NCI-H82 (cell line): ENCODE measurements at places on chromosomes 6 and 20.
A peak's percentile ranks its signal among the peaks of the same experiment; 100 is the strongest.

GRCh38 chr6:147285087-147285855, 81.1 kb downstream of the STXBP5 start:
- DNase-seq, result peak; percentile 51

DNA sequence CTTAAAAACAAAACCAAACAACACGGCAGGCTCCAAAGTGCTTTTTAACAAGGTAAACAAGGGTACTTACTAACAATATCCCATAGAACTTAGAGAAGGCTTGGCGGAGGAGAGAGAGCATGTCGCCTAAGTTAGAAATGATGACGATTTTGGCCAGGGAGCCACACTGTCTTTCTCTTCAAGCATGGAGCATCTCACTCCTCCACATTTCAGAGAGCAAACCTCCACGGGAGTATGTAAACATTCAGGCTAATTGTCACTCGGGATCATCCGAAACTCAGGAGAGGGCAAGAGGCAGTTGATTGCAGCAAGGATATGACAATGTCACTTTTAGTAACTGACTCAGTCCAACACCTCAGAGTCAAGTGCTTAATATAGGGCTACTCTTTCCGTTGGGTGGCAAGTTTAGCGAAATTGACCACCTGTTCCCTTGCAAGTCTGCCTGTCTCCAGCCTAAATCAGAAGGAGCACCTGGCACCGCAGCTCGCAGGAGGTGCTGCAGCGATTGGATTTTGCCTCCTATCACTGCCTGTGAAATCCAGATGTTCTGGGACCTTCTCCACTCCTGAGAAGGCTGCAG, 65.8 kb upstream of the RPS6KA2 start:
- DNase-seq, result no peak

- no peak for DNase-seq
Observed at GRCh38 chr20:34771680-34772081, 53.8 kb downstream of the NCOA6 start.

- no peak for DNase-seq
Observed at GRCh38 chr6:163820745-163821458, 406.4 kb downstream of the QKI start.

DNA sequence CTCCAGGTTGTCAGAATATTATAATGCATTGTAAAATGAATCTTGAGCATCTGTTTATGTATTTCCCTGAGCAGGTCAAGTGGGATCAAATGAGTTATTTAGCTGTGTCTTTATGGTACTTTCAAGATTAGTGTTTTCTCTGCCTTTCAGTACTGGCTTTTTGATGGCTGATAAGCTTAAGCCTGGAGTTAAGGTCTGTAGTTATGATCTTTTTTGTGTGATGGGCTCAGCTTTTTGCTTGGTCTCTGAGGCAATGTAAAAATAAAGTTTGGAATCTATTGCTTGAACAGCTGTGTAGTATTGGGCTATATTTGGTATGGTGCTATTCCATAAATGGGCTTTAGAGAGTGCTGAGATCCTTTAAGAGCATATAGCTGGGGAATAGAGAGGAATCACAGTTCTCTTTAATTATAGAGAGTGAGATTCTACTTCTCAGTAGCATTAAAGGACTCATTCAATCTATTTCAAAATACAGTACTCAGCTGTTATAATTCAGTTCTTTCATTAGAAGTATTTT, 40.7 kb downstream of the ZNF451 start:
- no peak for DNase-seq

DNA sequence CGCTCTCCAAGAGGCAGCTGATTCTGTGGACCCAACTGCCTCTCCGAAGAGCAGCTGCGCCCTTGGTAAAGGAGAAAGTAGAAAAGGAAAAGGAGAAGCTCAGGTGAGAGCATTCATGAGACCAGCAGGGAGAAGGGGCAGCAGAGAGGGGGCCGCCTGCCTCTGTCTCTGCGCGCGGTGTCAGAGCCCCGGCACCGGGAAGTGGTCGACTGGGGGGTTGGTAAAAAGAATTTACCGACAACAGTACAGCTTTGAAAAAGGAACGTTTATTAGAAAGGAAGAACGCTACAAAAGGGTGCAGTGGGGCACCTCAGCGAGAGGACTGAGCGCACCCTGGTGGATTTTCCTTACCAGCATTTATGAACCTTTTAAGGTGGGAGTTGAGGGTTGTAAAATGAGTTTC, 61.9 kb downstream of the GPR6 start:
- DNase-seq, result peak; percentile 73

GRCh38 chr6:19301980-19302379, 535.2 kb upstream of the ID4 start:
- DNase-seq, result peak; percentile 55

DNA sequence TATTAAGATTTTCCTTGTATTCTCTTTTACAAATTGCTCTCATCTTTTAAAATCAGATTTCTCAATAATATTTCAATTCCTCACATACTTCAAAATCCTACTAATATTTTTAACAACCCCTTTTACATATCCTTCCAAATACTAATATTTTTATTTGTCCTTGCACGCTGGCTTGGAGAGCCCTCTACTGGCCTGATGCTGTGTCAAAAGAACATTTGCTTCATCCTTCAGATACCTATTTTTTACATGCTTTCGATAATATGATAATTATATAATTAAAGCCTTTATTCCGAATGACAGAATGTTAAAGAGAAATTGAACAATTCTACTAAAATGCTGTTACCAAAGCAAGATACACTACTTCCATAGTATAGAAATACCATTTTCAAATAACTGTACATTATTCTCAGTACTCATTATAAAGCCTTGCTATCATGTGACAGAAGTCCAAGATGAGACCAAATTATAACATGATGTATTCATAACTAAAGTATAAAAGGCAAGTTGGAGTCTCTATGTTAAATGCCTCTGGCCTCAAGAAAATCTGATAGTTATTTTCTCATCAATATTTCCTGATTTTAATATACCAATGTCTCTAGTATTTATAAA, 39.0 kb upstream of the PLN start:
- peak; percentile 8 for DNase-seq

DNA sequence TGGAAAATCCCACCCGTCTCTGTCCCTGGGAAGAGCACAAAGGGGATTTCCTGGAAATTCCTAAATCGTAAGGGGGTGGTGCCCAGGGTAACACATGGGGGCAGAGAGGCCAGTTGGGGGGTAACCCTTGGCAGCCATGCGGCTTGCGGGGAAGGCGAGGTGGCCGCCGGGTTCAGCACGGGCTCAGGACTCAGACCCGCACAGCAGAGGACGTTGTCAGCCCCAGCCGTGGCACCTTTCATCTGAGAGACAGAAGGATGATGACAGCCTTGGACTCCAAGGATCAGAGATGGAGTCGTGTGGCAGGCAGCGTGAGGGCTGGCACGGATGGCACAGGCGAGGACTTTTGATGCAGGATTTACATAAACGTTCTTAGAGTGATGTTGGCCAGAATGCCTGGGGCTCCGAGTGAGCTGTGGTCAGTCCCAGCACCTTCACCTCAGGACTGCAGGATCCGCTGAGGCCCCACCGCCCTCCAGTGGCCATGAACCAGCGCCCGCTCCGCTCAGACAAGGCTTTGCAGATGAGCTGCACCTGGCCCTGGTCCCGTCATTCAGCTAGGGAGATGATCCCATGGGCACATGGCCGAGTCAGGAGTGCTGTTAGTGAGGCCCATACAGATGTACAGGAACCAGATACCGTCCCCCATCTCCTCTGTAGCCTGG, 190.3 kb downstream of the TAF4 start:
- no peak for DNase-seq

DNA sequence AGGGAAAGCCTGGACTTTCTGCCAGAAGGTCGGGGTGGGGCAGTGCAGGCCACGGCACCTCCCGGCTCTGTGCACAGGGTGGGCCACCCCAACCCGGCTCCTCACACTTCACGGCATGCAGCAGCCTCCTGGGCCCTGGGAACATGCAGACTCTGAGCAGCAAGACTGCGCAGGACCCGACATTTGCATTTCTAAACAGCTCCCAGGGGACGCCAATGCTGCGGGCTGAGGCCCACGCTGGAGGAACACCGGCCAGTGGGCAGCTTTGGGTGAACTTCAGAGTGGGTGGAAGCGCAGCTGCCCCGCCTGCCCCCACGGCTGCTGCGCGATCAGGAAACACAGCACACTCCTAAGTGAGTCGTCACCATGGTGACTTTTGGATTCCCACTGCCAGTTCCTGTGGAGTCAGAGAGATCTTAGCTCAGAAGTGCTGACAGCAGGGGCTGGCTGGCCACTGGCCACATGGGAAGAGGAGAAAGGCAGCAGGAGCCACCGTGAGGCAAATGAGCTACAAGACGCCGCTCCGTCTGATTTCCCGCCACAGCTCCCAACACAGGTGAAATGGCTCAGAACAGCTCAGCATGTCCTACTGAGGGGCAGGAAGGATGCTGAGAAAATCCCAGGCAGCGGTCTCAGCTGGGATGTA, 52.1 kb downstream of the RNASET2 start:
- DNase-seq, result no peak

DNA sequence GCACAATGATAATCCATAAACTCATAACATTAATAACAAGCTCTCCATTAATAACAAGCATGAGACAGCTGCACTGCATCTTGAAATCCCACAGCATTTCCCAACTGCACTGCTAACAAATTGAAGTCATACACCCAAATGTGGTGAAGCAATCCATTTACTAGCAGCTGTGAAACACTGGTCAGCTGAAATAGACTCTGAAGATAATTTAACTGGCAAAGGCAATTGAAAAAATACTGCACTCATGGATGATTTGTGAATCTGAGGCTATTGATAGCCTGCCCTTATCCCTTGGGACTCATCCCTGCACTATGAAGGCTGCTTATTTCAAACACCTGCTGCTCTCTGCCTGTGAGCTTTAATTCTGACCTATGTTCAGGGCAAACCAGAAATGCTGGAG, 49.1 kb upstream of the PLCB1 start:
- DNase-seq, result peak; percentile 74

DNA sequence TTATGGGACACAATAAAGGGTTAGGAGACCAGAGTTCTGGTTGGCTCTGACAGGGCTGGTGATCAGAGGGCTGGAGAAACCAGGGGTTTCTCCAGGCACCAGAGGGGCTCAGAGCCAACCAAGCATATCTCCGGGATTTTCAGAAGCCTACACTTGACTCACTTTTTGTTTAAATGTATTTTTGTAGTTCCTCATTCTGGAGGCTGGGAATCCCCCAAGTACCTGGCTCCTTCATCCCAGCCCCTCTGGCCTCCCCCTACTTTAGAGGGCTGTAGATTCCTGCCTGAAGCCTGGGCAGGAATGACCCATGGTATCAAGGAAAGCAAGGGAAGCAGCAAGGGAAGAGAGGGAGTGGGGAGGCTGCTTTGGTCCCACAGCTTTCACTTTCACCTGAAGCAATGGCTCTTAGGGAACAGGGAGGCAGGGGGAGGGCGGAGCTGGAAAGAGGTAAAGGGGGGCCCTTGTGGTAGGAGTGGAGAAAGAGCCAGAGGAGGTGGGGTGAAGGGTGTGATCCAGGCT, 973 bp downstream of the CD40 start:
- no peak for DNase-seq

DNA sequence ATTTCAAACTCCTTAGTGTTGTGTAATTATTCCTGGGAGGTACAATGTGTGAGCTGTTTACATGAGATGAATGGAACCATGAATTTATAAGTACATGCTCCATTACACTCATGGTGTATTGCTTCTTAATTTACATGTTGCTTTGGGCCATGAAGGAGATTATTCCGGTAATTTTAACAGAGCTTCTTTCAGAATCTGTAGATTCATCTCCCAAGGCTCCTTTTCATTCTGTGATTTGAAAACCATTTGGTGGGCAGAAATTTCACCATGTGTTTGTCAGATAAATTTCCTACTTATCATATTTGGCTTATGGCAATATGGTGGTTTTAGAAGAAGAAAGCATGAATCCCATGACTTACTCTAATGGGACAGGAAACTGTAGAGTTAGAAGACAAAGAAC, 421.6 kb upstream of the EYS start:
- DNase-seq, result no peak

GRCh38 chr6:39338397-39338796, 15.9 kb upstream of the KCNK16 start:
- no peak for DNase-seq

DNA sequence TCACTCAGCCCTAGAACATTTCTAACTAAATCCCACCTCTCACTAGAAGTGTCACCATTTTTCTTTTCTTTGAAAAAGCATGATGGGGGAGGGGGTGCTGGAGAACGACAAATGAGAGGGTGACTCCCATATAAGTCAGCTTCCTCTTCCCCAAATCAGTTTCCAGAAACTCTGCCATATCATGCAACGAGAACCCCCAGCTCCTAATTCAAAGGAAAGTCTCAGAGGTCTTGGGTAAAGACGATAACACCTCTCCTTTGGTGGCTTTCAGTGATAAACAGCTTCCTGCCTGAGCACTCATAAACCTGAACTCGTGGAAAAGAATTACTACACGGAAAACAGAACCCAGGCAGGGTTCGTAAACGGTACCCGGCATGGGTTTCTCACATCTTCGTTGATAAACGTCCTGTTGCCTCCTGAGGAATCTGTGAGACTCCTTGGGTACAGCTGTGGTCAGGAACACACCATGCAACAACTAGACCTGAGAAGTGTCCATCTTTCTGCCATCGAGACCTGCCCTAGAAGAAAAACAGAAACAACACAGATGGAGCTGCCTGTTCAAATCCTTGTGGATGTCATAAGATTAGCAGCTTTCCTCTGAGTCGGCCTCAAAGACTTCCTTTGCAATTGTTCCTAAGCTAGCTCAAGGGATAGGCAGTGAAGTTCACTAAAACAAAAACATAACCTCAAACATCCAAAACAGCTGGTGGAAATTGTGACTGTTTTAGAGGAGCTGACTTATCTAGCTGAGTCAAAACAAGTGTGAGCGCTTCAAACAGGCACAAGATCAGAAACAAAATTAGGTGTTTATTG, 185.8 kb upstream of the PRDM1 start:
- peak; percentile 36 for DNase-seq

GRCh38 chr6:134758621-134759020, 191.3 kb downstream of the ALDH8A1 start:
- no peak for DNase-seq

GRCh38 chr6:145009711-145010110, 724.6 kb downstream of the UTRN start:
- no peak for DNase-seq

- DNase-seq, result no peak
Observed at GRCh38 chr6:109167562-109167961, 72.3 kb downstream of the CEP57L1 start.

DNA sequence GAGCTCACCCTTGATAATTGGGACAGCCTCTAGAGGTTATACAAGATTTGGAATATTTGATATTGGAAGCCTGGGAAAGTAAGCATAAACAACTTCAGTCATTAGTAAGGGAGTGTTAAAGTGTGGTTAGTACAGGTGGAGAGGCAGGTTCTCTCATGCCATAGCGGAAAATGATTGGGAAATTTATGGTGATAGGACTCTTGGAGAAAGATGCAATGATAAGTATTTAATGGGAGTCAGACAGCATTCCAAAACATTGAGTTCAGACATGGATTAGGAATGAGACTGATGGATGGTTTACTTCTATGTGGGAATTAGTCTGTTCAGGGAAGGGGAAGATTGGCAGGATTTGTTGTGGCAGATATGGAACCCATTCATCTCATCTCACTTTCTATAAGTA, 152.7 kb downstream of the MCHR2 start:
- DNase-seq, result no peak

- DNase-seq, result no peak
Observed at GRCh38 chr6:135992739-135993138, 141.2 kb downstream of the PDE7B start.
